NCI-H1105 (cell line): ENCODE measurements at places on chromosomes 5 and 9.
A peak's percentile ranks its signal among the peaks of the same experiment; 100 is the strongest.

GRCh38 chr5:179916523-179916922, 8.8 kb upstream of the TBC1D9B start:
- no peak for DNase-seq

DNA sequence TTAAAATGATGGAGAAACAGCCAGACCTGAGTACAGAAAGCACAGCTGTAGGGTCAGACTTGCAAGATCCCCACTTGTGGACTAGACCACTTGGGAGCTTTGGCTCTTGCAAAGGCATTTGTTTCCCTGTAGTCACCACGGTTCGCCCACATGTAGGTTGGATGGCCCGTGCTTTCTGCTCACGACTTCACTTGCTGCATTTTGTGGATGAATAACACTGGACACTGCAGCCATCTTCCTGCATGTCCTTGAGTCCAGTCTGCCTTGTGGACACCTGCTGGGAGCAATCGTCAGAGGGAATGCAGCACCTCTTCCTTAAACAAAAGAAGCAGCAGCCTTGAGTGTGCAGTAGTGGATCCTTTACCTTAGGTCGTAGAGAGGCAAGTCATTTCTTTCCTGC, 372.9 kb upstream of the IRX2 start:
- DNase-seq, result no peak

GRCh38 chr5:121805911-121806310, 45.8 kb upstream of the FTMT start:
- DNase-seq, result no peak

DNA sequence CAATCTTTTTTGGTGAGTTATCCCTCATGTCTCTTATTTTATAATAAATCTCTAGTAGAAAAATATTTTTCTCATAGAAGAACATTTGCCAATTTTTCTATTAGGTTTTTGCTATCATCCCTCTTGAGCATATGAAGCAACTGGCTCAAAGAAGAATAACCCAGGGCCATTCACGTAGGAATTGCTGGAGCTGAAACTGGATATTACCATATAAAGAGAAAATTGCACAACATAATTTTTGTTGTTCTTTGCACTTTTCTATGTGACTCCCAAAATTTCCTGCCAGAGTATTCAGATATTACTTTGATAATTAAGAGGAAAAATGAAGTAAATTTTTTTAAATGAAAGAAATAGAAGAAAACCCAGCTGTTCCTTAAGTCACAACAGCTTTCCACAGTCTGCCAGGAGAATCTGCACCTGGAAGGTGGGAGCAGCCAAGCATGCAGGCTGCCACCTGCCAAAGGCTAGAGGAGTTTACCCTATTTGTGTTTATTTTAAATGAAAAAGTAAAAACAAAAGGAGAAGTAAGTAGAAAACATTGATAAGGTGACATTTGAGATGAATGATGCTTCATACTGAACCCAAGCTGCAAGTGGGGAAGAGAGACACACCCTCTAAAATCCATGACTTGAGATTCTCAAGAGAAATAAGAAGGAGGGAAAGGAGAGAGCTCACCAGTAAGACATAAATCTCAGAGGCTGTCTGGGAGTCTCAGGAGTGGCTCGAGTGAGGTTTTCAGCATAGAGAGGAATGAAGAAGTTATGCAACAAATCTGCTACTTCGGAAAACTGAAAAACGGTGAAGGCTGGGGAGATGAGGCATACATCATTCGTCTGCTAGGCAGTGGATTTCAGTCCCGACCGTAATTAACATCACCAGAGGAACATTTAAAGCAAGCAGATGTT, 31.5 kb upstream of the FREM1 start:
- DNase-seq, result peak; percentile 19

DNA sequence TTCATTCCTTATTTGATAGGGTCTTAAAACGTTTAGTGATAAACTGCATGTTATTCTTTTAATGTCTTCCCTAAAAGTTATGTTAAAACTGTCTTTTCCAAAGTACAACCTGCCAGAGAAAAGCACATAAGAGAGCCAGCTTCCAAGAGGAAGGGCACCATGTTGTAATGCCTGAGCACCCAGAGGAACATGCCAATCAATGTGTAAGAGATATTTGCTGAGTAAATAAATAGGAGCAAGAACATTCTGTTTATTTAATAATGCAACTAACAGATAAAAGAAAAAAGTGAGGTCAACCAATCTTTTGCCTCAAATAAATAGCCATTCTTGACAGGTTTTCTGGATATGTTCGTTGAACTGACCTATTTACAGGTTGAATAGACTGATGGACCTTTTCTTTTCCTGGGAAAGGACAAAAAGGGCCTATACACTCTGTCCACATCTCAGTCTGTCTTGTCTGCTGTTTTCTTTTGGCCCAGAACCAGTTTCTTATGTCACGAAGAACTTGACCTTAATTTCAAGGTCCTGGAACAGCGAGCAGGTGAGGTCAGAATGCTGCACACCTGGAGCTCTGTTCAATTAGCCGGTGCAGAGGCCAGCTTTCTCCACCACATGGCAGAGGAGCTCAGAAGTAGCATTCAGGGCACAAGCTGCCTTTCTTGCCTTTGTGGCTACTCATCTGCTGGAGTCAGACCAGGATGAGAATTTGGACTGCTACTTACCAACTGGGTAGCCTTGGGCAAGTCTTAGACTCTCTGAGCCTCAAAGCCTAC, 77.7 kb downstream of the PLCXD3 start:
- DNase-seq, result no peak
